ENCODE measurements at places on chromosomes 7 and 10. TPM values are rescaled to one million over a fixed set of nuclear protein-coding genes. Genes with fewer than 3 reads are reported as not detected.

Gene C10orf67
- total RNA-seq, result 0.29 TPM

Gene ZNF853
- total RNA-seq, result 11.5 TPM

Gene DENND2A
- 13.1 TPM for total RNA-seq

Gene MUC3A
- total RNA-seq, result under 0.01 TPM

Gene GAD2
- not detected for total RNA-seq

Gene ENO4
- 0.16 TPM for total RNA-seq

Gene AGBL3
- total RNA-seq, result 5.1 TPM

Gene NKX2-3
- total RNA-seq, result not detected

Gene PON3
- total RNA-seq, result 26.9 TPM

Gene EBLN1
- not detected for total RNA-seq

Gene FAM25G
- total RNA-seq, result not detected

Gene ERV3-1
- total RNA-seq, result 66.9 TPM

Gene MKX
- 1.4 TPM for total RNA-seq

Gene CALML5
- total RNA-seq, result 31.1 TPM

Gene BLNK
- total RNA-seq, result 16.0 TPM

Gene ZNF365
- 0.66 TPM for total RNA-seq

Gene VSIR
- 34.7 TPM for total RNA-seq

Gene GDF2
- total RNA-seq, result not detected

Gene ELAPOR2
- 14.4 TPM for total RNA-seq

Gene NKX1-2
- total RNA-seq, result 0.33 TPM

Gene RNF32
- 1.3 TPM for total RNA-seq

Gene TRIM50
- total RNA-seq, result 1.4 TPM

Gene SPDYE16
- not detected for total RNA-seq

Gene HOXA10
- total RNA-seq, result 21.1 TPM

Gene STRIP2
- 1.8 TPM for total RNA-seq

Gene EGFR
- total RNA-seq, result 164 TPM

Gene NPC1L1
- 0.16 TPM for total RNA-seq

Gene CDHR3
- total RNA-seq, result 8.8 TPM

Gene TUBB8
- not detected for total RNA-seq

Gene IDI2
- not detected for total RNA-seq

Gene TAC1
- total RNA-seq, result 5.9 TPM

All from breast epithelium (tissue), 4 donors.